Hair follicle dermal papilla cell (primary cell): ENCODE measurements at places on chromosomes 3 and 15. TPM values are rescaled to one million over a fixed set of nuclear protein-coding genes. Genes with fewer than 3 reads are reported as not detected.

Gene GOLGA8O
- 0.97 and 2.7 TPM in 2 replicates for total RNA-seq

Gene BAHD1
- total RNA-seq: 13.7 and 17.8 TPM in 2 replicates

Gene FEZF2
- not detected in 2 replicates for total RNA-seq

Gene VIPR1
- 0.24 and 0.32 TPM in 2 replicates for total RNA-seq

Gene GDPGP1
- total RNA-seq: 4.5 and 7.5 TPM in 2 replicates

Gene TF
- under 0.01 and 0.36 TPM in 2 replicates for total RNA-seq

Gene MYLK
- total RNA-seq: 211 and 318 TPM in 2 replicates

Gene INKA1
- total RNA-seq: 11.7 and 14.1 TPM in 2 replicates

Gene ATXN7
- 19.8 and 33.6 TPM in 2 replicates for total RNA-seq

Gene HGD
- not detected in 2 replicates for total RNA-seq

Gene CCR9
- total RNA-seq: not detected in 2 replicates

Gene RAB6B
- 0.61 and 0.81 TPM in 2 replicates for total RNA-seq

Gene EIF4E3
- total RNA-seq: 3.9 and 4.9 TPM in 2 replicates

Gene CNTN3
- 4.9 and 5.0 TPM in 2 replicates for total RNA-seq

Gene NPRL2
- total RNA-seq: 19.1 TPM in 2 replicates

Gene KCNAB1
- 0.16 TPM in 1 of 2 replicates, not detected in the other for total RNA-seq

Gene SLC12A1
- total RNA-seq: not detected in 2 replicates

Gene NOX5
- total RNA-seq: 0.49 and 0.65 TPM in 2 replicates

Gene CLDN18
- under 0.01 TPM in 1 of 2 replicates, not detected in the other for total RNA-seq

Gene CELF6
- 0.16 and 0.36 TPM in 2 replicates for total RNA-seq

Gene TLR9
- under 0.01 TPM in 1 of 2 replicates, not detected in the other for total RNA-seq

Gene SIN3A
- total RNA-seq: 39.1 and 56.3 TPM in 2 replicates

Gene RTP3
- total RNA-seq: not detected in 2 replicates

Gene CTXN2
- total RNA-seq: not detected in 2 replicates

Gene RPLP1
- total RNA-seq: 80.0 and 81.0 TPM in 2 replicates

Gene FBXL2
- total RNA-seq: 21.3 and 25.3 TPM in 2 replicates

Gene ARGFX
- not detected in 2 replicates for total RNA-seq

Gene TM4SF18
- total RNA-seq: 0.12 and 0.32 TPM in 2 replicates

Gene SAMMSON
- not detected in 2 replicates for total RNA-seq

Gene PXYLP1
- total RNA-seq: 16.2 and 20.0 TPM in 2 replicates

Gene ARL14
- total RNA-seq: not detected in 2 replicates

Gene OCA2
- total RNA-seq: 0.12 TPM in 1 of 2 replicates, not detected in the other

Gene STRC
- total RNA-seq: under 0.01 TPM in 1 of 2 replicates, not detected in the other

Gene THAP10
- 1.3 and 1.7 TPM in 2 replicates for total RNA-seq

Gene CMTM8
- total RNA-seq: 0.16 TPM in 1 of 2 replicates, not detected in the other

Gene CRABP1
- total RNA-seq: 0.32 and 0.49 TPM in 2 replicates

Gene TM2D3
- total RNA-seq: 34.1 and 34.7 TPM in 2 replicates

Gene EXD1
- total RNA-seq: not detected in 2 replicates

Gene TMC3
- total RNA-seq: not detected in 2 replicates

Gene SOX2
- 6.3 and 8.9 TPM in 2 replicates for total RNA-seq

Gene XYLB
- 6.2 and 13.5 TPM in 2 replicates for total RNA-seq

Gene FSIP1
- 8.3 and 15.4 TPM in 2 replicates for total RNA-seq
